Activated naive CD4-positive, alpha-beta T cell treated with Interleukin-2 at 50 U/mL for 16 hours (primary cell): ENCODE measurements at places on chromosomes 11 and 22.
A peak's percentile ranks its signal among the peaks of the same experiment; 100 is the strongest.

GRCh38 chr11:67349457-67349856 lies 3.9 kb downstream of the POLD4 start:
- no peak for DNase-seq

- no peak for DNase-seq
Measured at GRCh38 chr11:128948583-128948982, 5.9 kb upstream of the TP53AIP1 start.

- no peak for DNase-seq
Measured at GRCh38 chr22:24894998-24895397, 51.5 kb downstream of the LHFPL7 start.

DNA sequence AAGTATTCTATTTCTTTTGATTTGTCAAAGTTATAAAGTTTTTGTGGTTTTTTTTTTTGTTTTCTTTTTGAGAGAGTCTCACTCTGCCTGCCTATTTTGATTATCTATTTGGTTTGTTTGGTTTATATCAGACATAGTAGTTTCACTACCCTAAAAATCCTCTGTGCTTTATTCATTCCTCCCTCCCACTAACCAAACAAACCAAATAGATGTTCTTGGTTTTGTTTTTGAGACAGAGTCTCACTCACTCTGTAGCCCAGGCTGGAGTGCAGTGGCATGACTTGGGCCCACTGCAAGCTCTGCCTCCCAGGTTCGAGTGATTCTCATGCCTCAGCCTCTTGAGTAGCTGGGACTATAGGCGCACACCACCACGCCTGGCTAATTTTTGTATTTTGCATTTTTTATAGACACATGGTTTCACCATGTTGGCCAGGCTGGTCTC lies 67.9 kb downstream of the ENTHD1 start:
- DNase-seq, result no peak

GRCh38 chr11:6438979-6439571 lies 1.7 kb downstream of the HPX start:
- DNase-seq, result peak; percentile 30

- no peak for DNase-seq
Measured at GRCh38 chr11:135006800-135007199, 594.8 kb upstream of the B3GAT1 start.
